ENCODE measurements at places on chromosomes 6 and 20.

DNA sequence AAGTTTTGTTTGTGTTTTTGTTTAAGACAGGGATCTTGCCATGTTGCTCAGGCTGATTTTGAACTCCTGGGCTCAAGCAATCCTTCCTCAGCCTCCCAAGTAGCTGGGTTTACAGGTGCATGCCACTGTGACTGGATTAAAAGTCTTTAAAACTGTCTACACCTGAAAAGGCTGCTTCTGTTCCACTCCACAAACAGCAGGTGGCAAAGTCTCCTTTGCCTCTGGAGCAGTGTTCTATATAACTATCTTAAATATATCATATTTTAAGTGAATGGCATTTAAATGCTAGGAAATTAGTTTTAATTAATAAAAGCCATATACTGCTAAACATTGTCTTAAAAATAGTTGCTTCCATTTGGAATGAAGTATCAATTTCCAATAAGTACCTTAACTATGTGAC, 89.2 kb upstream of the BCLAF1 start:
- no peak for DNase-seq

DNA sequence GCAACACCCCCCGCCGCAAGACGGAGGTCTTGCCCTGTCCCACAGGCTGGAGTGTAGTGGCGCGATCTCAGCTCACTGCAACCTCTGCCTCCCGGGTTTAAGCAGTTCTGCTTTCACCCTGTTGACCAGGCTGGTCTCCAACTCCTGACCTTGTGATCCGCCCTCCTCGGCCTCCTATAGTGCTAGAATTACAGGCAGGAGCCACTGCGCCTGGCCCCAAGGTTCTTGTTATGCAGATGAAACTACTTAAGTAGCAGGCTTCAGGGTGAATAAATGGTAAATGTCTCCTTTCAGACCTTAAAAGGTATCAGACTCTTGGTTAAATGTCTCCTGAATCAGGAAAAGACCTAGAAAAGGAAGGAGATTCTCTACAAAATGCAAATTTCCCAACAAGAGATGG, 95.4 kb upstream of the TMEM181 start:
- no peak for DNase-seq

DNA sequence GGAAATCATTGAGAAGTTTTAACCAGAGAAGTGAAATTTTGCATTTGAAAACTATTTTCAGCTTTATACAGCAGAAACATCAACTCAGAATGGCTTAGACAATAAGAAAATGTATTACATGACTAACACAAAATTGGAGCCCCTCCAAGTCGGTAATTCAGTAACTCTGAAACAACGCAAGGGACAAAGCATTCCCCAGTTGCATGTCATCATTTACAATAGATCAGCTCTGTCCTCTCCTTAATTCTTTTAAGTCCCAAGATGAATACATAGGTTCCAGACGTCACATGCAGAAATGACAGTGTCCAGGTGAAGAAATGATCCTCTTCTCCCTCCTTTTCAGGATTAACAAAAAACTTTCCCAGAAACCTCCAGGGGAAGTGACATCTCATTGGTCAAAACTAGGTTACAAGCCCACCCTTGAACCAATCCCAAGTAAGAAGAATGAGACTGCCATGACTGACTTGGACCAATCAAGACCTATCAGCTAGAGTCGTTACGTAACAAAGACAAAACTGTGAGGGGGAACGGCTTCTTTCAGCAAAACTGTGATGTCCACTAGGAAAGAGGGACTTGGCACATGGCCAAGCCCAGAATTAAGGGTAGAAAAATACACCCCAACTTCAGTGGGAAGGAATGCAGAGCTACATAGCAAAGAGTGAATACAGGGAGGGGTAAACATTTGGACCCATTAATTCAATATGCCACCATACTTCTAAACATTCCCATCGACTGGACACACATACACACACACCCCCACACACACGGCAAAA, 149.8 kb upstream of the PRND start:
- no peak for DNase-seq

GRCh38 chr6:44202972-44203750, 13.6 kb upstream of the MYMX start:
- DNase-seq: no peak

DNA sequence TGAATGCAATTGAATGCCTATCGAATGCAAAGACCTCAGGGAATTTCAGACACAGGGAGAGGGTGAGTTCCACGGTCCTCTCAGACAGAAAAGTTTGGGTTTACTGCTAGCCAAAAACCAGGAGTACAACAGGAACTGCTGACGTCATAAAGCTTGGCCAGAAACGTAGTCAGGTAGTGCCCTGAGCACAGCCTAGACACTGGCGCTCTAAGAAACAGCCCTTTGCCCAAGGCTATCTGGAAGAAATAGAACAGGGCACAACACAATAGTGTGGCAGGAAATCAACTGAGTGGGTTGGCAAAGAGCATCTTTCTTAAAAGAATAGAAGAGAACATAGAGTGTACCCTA, 58.0 kb downstream of the GFOD1 start:
- no peak for DNase-seq

GRCh38 chr6:6869094-6869493, 238.7 kb upstream of the RREB1 start:
- no peak for DNase-seq

DNA sequence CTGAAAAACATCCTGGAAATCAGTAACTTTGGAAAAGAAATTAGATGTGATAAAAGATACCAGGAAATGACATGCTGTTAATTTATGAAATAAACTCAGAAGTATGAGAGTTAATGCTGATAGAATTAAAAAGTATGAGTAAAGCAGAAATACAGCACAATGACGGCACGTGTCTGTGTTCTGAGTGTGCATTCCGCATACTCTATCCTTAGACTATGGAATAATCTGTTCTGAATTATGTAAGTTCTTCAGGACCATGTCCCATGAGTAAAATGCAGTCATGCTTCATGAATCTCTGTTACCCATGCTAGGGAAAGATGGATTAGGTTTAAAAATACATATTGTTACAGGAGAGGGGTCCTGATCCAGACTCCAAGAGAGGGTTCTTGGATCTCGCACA, 21.7 kb downstream of the HECA start:
- DNase-seq: no peak

DNA sequence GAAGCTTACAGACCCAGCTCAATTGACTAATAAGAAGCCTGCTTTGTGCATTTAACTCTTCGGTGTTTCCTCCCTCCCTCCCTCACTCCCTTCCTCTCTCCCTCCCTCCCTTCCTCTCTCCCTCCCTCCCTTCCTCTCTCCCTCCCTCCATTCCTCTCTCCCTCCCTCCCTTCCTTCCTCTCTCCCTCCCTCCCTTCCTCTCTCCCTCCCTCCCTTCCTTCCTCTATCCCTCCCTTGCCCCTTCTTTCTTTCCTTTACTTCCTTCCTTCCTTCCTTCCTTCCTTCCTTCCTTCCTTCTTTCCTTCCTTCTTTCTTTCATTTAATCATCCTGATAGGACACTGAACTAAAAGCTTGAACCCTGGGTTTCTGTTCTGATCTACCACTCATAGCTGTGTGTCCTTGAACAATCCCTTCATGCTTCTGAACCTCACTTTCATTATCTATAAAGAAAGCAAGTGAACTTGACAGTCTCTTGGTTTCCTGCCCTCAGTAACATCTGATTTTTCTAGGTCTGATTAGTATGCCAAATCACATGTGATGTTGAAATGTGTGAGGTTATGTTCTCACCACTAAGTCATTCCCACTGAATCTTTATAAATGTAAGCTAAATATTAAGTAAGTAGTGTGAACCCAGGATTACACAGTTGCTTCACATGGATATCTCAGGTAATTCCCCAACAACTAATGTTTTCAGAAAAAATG, 132.3 kb upstream of the BMP2 start:
- DNase-seq: no peak

DNA sequence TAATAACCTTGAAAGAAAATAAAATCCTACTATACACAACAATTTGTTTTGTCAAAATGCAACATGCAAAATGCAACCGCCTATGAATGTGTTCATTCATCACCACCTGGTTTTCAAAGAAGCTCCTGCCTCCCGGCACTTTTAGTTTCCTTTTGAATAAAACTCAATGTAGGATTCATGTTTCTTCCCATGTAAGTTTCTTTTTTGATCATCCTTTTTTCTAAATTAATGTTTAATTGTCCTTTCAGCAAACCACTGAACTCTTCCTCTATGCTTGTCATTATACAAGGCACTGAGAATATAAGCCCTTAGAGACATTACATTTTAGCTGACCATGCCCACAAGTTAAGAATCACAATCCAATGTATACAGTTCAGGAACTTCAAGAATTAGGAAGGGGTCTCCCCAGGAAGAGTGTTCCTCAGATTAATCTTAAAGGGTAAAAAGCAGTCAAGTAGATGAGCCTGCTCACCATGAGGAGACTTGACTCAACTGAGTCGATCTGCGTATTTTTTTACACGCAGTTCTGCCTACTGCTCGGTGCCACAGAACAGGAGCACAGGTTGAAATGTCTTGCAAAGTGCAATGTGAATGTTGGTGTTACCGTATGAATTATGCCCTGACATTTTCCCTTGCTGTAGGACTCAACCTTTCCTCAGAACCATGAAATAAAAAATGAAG, 7.2 kb upstream of the THEMIS start:
- DNase-seq: no peak

DNA sequence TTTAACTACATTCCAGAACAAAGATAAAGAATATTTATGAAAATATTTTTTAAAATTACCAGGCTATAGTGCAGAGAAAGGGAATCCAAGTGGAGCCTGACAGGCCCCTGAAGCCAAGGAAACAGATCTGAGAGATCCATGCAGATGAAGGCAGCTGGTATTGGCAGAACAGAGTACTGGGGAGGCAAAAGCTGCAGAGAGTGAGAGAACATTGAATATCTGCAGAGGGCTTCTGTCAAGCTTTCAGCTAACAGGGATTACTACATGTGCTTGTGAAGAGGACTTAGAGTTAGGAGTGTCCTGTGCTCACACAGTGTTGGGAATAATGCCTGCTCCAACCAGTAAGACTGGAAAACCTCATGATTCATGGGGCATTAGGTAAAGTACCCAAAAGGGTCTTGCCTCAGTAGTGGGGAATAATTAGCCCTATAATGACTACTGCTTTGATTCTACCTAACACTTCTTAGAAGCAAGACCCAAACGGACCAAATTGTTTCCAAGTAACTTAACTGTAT, 657.2 kb downstream of the DHX35 start:
- no peak for DNase-seq

DNA sequence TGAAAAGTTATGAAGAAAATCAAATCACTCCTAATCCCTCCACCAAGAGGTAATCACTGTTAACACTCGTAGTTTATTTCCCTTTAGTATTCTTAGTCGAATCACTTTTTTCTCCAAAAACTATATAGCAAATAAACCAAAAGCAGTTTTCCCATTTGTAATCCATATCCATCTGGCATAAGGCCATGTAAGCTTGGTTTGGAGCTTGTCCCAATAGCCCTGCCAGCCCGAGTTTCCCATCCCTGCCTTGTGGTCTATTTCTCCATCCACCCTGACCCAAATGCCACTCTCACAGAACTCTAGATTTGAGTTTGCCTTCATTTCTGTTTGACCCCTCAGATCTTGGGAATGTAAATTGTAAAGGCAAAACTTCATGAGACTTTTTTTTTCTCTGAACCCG, 71.8 kb upstream of the DSP start:
- DNase-seq: no peak

- DNase-seq: no peak
These were observed 121.5 kb upstream of the NEDD9 start for GRCh38 chr6:11353921-11354389.

DNA sequence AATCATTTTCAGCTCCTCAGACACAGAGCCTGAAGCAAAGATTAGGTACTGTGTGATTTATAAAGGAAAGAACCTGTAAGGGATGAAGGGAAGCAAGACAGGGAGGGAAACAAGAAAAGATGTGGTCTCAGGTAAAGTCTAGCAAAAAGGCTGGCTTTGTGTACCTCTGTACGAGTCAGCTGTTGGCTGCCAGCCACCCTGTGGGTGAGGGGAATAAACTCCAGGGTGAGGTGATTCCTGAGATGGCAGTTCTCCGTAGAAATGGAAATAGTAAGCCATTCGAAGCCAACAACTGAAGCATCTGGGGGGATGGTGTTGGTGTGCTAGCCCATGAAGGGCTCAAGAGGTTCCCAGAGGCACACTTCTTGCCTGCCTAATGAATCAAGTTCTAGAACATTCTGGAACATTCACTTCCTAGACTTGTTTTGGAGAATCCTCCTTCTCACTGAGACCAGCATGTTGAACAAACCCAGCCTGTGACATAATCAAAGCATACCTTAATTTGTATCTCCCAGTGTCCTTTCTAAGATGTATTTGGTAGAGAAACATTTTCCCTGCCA, 10.6 kb upstream of the TTPAL start:
- DNase-seq: no peak

DNA sequence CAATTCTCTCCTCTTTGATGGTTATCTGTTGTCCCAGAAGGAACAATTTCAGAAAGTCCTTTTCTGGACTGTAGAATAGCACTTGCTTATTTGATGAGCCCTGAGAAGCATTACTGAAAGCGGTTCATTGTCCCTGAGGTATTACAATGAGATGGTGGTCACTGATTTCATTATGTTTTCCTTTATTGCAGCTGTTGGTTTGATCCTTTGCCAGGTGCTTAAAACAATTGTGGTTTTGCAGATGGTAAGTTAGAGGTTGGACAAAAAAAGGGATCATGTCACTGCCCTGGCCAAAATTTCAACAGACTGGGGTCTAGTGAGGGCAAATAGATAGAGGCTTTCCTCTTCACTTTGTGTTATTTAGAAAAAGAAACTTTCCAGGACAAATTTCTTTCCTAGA, 61.9 kb downstream of the ESR1 start:
- DNase-seq: no peak

DNA sequence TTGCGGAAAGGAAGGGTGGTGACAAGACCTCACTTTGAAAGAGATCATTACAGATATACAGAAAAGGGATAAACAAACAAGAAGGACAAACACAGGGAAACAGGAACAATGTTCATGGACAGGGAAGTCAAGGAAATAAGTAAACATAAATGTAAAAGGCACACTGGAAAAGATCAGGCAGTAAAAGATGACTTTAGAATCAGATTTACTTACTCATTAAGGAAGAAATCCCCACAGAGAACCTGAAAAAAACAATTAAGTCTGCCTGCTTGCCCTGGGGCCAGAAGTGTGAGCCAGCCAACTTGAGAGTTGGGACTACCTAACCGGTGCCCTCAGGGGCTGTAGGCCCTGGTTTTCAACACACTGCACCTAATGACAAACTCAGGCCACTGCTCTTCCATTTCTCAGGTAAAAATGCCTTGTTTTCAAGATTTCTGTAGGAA, 1.7 kb downstream of the APMAP start:
- no peak for DNase-seq

DNA sequence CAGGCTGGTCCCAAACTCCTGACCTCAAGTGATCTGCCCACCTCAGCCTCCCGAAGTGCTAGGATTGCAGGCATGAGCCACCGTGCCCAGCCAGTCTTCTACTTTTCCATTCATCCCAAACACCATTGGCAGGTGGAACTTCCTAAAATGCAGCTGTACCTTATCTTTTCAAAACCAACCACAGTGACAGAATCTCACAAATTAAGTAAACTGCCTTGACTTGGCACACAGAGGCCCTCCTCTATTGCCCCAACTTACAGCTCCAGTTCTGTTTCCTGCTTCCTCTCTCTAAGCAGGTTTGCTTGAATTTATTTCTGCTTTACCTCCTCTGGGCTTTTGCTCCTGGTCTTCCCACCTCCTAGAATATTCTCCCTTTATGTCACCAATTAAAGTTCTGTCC, 7.6 kb downstream of the MYB start:
- DNase-seq: no peak
